ENCODE measurements at places on chromosomes 12 and 14.

GRCh38 chr14:68364792-68365192 lies 428.1 kb downstream of the ZFP36L1 start:
- no peak for ATAC-seq

GRCh38 chr12:57815177-57816000 lies 3.1 kb downstream of the AVIL start:
- no peak for ATAC-seq

DNA sequence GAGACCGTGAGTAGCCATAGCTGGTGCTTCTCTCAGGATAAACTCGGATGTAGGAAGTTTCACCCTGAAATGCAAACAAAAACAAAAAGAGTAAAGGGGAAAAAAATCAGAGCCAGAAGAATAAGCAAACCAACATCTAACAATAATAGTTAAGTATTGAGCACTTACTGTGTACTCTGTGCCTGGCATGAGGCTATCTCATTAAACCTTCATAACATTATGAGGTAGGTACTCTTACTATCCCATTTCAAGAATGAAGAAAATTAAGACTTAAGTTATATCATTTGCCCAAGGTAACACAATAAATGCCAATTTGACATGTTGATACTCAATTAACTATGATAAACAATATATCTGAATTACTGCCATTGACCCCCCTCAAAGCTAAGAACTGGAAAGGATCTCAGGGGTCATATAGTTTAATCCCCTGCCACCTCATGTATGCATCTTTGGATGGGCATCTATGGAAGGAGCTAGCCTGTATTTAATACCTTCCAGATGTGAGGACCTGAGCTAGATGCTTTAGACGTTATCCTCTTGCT lies 7.4 kb downstream of the SRSF9 start:
- no peak for ATAC-seq

DNA sequence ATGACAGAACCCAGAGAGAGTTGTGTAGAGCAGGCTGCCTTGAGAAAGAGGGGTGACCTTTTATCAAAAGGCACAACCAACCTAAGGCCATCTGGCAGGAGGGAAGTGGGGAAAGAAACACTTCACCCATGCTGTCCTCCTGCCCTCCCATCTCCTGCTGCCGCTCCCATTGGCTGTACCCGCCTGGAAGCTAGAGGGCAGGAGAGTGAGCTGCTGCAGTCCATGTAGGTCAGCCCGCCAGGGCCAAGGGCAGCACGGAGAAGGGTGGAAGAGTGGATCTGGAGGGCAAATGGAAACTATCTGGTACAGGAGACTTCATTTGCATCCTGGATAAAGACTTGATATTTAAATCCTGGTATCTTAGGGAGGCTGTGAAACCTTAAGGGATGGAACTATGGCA lies 11.5 kb upstream of the CABP1 start:
- no peak for ATAC-seq

- ATAC-seq: no peak
These were observed 96.7 kb downstream of the SLC25A47 start for GRCh38 chr14:100419856-100420255.

DNA sequence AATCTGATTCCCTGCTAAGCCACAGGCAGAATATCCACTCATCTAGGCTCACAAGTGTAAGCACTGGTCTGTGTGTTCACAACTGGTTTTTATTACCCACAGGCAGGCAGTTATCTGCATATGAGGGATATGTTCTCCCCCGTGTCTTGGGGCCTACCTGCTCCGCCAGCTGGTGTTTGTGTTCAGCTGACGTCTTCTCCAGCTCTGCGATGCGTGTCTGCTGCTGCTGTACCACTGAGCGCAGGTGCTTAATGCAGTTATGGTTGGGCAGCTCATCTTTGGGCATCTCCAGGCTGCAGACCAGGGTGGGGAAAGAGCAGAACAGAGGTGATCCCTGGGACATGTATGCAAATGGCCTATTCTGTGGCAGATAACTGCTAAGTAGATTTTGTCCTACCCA lies 13.7 kb downstream of the RNF41 start:
- ATAC-seq: no peak

- no peak for ATAC-seq
These were observed 4.0 kb downstream of the EGLN3 start for GRCh38 chr14:33946679-33947476.

DNA sequence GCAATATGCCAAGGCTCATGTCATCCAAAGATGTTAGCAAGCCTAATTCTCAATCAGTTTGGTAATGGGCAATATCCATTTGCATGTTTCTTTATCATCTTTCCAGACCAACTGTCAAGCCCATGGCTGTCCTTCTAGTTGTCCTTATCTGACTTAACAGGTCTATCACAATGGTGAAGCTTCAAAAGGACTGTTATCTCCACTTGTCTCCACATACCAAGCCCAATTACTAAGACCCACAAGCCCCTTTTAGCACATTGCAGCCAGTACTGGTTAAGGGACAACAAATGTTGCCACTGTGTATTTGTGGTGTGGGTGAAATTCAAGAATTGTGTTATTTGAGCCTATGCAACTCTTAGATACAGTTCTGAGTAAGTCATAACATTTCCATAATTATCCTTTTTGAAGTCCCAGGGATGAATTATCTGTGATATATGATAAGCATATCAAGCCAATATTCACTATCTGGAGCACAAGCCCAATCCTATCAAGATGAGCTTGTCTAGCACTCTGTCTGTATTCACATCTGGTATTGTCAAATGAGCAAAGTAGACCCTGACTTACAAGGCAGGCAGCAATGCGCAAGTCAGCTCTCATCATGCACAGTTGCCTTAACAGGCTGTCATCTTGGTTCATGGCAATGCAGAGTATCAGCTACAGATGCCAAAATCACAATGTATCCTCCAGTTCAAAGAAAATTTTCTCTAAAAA lies 19.3 kb upstream of the ST8SIA1 start:
- no peak for ATAC-seq

DNA sequence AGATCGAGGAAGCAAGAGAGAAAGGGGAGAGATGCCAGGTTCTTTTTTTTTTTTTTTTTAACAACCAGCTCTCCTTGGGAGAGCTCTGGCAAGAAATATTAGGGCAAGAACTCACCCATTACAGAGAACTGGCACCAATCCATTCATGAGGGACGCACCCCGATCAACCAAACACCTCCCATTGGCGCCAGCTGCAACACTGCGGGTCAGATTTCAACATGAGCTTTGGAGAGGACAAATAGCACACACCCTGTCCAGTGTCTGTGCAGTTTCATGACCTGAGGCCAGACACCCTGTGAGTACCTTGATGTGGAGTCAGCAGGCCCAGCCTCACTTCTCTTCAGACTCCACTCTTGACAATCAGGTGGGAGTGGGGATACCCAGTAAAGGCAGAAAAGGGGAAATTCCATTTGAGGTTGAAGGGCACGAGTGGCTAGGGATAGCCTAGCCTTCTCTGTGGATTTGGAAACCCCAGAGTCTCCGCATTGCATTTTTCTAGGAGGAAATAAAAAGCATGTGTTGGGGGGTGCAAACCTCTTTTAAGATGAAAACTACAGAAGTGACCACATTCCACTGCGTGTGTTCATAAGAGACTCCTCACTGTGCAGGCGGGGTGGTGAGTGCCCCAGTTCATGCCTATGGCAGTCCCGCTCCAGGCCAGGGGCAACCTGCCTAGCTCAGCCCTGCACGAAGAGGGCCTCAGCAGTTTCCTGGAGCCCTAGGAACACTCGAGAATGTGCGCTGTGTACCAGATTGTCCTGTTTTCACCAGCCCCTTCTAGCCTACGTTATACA lies 42.4 kb upstream of the GPATCH2L start:
- ATAC-seq: no peak

All from activated CD4-positive, CD25-positive, alpha-beta regulatory T cell treated with anti-CD3 and anti-CD28 coated beads, Interleukin-2, amount 50 U/mL, for 24 hours (primary cell).